ENCODE measurements at places on chromosomes 1 and 21.
A peak's percentile ranks its signal among the peaks of the same experiment; 100 is the strongest.

- no peak for ATAC-seq
These were observed 63.8 kb upstream of the LYST start for GRCh38 chr1:235930543-235930942.

GRCh38 chr1:118751166-118751565, 237.0 kb downstream of the TBX15 start:
- ATAC-seq: no peak

GRCh38 chr1:8902765-8903164, 24.3 kb upstream of the ENO1 start:
- no peak for ATAC-seq

DNA sequence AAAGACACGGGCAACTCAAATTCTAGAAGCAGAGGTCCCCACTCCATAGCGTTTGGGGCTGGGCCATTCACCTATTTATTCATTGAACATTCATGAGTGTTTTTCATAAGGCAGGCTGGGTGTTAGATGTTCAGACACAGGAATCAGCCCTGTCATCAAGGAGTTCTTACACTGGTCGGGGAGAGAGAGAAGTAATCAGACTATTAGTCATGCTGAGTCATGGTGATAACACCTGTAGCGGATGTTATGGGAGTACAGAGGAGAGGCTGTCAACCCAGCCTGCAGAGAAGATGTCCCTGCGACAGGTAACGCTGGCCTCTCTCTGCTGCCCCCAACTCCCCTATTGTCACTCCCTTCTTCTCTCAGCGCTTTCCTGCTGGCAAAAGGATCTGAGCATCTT, 17.2 kb downstream of the LY9 start:
- peak; percentile 88 for ATAC-seq

- ATAC-seq: no peak
These were observed 9.6 kb downstream of the PTGER3 start for GRCh38 chr1:71037829-71038620.

DNA sequence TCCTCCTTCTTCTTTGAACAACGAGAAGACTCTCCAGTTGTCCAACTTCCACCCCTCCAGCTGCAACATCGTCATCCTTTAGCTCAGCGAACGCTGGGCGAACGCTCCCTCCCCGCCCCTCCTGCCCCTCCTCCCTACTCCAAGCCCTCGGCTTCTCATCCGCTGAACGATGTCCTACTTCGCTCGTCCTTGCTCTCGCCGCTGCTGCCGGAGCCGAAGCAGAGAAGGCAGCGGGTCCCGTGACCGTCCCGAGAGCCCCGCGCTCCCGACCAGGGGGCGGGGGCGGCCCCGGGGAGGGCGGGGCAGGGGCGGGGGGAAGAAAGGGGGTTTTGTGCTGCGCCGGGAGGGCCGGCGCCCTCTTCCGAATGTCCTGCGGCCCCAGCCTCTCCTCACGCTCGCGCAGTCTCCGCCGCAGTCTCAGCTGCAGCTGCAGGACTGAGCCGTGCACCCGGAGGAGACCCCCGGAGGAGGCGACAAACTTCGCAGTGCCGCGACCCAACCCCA, at the start of gene BCAN:
BCAN (plus strand) TSS at position 357 of the 504 bp plus-strand sequence. CDS start 3,938 bp downstream, outside the sequence.
- no peak for ATAC-seq

- ATAC-seq: no peak
These were observed 28.8 kb upstream of the TSPAN2 start for GRCh38 chr1:115118086-115118485.

- no peak for ATAC-seq
These were observed 18.5 kb upstream of the LRRC53 start for GRCh38 chr1:74530892-74531291.

DNA sequence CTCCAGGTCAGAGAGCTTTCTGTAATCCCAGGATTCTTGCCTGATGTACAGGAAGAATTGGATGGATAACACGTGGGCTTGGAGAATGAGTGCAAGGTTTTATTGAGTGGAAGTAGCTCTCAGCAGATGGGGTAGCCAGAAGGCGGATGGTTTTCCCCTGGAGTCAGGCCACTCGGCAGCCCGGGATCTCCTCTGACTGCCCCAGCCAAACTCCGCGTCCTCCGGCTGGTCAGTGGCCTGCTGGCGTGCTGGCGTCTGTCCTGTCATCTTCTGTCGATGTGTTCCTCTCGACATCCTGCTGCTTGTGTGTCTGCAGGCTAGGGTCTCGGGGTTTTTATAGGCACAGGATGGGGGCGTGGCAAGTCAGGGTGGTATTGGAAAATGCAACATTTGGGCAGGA, 27.4 kb upstream of the GJA9 start:
- ATAC-seq: no peak

DNA sequence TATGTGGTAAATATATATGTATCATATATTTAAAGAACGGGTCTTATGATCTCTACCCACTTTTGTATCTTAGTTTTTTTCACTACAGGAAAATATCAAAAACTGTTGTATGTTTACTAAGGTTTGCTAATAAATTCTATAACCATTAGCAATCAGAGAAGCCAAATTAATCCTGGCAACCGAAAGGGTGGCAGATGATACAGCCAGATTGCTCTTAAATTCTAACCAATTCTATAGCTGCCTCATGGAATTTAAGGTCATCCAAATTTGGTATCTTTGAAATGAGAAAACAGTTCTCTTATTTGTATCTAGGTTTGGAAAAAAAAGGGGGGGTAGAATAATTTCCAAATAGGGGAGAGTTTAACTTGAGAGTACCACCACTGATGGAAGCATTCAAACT, 591.2 kb downstream of the SMYD3 start:
- no peak for ATAC-seq

DNA sequence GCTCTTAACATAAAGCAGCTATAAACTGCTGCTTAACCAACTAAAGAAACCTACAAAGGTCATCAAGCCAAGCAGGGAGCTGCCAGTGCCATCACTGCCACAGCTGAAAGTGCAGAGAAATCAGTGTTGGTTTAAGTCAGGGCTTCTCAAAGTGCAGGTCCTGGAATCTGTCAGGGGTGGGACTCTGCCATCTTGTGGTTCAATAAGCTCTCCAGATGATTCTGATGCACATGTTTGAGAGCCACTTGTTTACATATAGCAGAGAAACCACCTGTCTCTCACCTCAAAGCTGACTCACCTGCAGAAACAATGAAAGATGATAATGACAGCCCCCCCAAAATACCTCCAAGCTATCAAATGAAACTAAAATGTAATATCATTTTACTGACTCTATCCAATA, 49.3 kb downstream of the SH3GLB1 start:
- ATAC-seq: no peak

GRCh38 chr1:6675941-6676340, 25.7 kb downstream of the DNAJC11 start:
- ATAC-seq: no peak

DNA sequence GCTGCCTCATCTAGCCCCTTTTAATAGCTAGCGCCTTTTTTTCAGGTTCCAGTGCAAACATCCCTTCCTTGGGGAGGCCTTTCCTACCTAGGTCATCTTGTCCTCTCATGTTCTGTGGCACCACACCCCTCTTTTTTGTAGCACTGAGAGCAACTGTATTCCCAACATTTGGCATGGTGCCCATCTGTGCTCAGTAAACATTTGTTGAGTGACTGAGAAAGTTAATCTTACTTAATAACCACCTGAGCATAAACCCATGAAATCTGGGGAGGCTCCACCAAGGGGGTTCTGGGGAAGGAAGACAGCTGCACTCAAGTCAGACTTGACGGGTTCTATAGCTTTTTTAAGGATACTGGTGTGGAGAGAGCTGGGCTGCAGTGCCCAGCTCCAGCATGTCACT, 90.0 kb downstream of the NOS1AP start:
- peak; percentile 52 for ATAC-seq

DNA sequence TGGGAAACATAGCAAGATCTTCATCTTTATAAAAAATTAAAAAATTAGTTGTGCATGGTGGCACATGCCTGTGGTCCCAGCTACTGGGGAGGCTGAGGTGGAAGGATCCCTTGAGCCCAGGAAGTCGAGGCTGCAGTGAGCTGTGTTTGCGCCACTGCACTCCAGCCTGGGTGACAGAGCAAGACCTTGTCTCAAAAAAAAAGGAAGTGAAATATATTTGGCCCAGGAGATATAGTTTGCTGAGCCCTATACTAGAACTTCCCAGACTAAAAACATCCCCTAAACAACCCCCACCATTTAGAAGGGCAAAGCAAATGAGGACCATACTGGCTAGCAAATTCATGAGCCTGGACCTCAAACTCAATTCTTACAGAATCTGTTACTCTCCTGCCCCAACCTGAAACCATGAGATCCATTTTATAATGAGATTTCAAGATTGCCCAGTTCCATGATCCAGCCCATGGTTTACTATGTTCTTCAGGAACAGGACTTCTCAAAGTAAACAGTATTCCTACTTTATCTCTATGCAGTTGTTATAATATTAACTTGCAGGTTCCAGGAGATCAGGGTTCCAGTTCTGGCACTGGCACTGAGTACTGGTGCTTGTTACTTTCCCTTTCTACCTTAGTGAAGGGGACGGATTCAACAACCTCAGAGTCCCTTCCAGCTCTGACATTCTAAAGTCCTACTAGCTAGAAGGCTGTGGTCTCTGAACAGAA, 48.9 kb upstream of the TADA1 start:
- ATAC-seq: no peak

- ATAC-seq: no peak
These were observed 21.9 kb downstream of the FAM20B start for GRCh38 chr1:179047636-179047997.

DNA sequence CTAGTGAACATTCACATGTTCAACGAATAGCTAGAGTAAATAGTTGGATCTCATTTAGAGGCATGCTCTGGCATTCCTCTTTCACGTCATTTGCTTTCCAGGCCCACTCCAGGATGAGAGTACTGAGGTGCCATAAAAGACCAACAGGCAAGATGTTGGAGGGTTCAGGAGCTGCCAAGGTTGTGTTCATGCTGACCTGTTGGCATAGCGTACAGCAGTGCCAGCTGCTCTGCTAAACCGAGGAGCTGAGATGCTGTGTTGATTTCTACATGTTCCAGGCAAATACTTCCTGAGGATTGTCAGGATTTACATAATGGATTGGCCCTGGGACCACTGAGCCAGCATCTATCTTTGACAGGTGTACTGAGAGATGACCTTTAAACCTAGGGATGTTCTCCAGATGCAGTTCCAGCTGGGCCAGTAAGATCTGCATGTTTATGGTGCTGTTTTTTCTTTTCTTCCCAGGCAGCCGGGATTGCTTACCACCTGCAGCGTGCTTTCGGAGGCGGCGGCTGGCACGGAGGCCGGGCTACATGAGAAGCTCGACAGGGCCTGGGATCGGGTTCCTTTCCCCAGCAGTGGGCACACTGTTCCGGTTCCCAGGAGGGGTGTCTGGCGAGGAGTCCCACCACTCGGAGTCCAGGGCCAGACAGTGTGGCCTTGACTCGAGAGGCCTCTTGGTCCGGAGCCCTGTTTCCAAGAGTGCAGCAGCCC, 66.9 kb downstream of the DISC1 start:
- no peak for ATAC-seq

Data from esophagus mucosa (tissue), 1 donor.